ENCODE measurements at places on chromosomes 5 and 9.

- DNase-seq = no peak
Observed at GRCh38 chr5:1706021-1706420, 93.6 kb downstream of the MRPL36 start.

DNA sequence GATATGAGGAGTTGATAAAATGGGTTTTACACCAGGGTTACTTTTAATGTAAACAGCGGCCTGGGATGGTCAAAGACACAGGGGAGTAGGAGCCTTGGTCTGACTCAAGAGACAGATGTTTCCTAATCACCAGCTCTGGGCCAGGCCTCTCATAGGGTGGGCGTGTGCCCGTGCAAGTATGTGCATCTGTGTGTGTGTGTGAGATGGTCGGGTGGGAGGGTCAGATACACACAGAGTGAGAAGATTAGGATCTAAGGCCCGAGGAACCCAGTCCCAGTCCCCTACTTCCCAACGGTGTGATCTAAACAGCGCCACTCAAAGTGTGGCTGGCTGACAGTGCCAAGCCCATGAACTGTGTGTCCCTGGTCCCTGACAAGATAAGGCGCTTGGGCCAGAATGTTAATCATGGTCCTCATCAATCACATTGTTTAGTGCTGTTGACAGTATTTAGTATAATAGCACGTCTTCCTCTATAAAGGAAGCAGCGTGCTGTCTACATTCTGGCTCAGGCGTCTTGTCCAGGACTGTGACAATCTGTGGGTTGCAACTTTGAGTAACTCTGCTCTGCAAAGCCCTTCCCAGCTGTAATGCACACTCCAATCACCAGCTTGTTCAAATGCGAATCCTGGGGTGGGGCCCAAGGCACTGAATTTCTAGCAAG is 173.7 kb downstream of the DAB2IP start:
- peak; percentile 34 for DNase-seq

- no peak for DNase-seq
Observed at GRCh38 chr5:139186261-139186660, 11.9 kb downstream of the SIL1 start.

DNA sequence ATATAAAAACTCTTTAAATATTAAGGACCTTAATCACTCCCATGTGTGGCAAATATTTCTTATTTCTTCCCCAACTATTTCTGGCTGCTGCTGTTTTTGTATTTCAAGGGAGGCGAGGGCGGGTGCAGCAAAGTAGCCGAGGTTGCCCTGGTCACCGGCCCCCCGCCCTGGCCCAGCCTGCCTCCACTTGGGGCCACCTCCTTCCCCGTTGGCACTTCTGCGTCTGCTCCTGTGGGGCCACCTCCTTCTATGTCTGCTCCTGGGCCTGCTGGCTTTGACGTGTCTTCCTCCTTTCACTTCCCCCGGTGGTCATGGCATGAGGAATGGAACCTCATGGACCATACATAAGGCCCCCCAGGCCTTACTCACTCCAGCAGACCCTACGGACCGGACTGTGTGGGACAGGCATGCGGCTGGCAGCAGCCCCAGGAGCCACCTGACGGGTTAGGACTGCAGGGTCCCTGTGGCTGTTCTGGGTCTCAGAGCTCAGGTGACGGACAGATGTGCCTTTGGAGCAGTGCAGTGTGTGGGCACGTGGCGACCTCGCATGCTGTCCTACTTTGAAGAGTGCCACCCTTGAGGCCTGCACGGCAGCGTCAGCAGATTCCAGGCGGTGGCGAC is 5.8 kb upstream of the ENTPD8 start:
- no peak for DNase-seq

GRCh38 chr5:132832612-132833011 is 2.2 kb upstream of the SHROOM1 start:
- no peak for DNase-seq

- no peak for DNase-seq
Observed at GRCh38 chr5:176986280-176986679, 20.3 kb downstream of the UIMC1 start.

GRCh38 chr5:76604838-76605237 is 18.4 kb downstream of the F2RL2 start:
- DNase-seq = peak; percentile 61

DNA sequence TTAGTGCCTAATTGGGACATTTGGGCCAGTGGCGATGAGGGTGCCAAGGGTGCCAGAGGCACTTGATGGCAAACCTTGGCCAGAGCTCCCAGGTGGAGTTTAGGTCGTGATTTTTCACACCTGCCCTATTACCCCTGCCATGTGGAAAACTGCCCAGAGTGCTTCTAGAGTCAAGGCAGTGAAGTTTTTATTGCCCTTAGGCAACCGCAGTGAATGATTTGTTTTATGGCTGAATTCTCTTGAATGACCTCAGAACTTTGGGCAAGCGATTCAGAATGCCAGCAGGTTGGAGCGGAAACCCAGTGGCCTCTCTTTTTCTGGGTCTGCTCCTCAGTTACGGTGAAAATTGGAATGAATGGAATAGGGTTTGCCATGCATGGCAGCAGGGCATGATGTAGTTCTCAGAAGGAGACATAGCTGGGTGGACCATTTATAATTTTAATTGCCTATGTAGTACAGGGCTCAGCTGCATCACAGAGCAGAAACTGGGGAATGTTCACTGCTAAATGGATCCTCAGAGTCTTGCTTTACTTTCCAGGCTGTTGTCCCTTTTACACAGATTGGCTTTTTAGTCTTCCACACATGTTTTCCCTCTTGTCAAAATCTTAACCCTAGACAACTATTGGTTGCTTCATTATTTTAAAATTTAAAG is 820.0 kb upstream of the SEMA6A start:
- no peak for DNase-seq

All from mesenchymal stem cell (in vitro differentiated cells and primary cell).